NK-92 treated with Interleukin-12 subunit alpha and Interleukin-12 subunit beta, amount 100 ng/mL, for 24 hours (cell line): ENCODE measurements at places on chromosomes 16 and 17.

DNA sequence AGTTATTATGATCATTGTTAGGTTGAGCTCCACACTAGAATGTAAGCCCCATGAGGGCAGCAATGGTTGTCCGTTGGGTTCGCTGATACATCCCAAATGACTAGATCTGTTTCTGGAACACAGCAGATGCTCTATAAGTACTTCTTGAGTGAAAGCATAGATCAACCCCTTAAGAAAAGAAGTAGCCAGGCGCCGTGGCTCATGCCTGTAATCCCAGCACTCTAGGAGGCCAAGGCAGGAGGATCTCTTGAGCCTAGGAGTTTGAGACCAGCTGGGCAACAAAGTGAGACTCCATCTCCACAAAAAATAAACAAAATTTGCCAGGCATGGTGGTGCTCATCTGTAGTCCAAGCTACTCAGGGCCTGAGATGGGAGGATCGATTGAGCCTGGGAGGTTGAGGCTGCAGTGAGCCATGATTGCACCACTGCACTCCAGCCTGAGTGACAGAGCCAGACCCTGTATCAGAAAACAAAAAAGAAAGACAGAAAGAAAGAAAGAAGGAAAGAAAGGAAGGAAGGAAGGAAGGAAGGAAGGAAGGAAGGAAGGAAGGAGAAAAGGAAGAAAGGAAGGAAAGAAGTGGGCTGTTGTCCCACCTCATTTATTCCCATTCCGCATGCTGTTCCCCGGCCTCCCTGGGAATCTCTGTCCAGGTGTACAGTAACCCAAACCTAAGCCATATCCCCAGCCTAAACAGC lies 54.4 kb upstream of the RPL38 start:
- no peak for DNase-seq

DNA sequence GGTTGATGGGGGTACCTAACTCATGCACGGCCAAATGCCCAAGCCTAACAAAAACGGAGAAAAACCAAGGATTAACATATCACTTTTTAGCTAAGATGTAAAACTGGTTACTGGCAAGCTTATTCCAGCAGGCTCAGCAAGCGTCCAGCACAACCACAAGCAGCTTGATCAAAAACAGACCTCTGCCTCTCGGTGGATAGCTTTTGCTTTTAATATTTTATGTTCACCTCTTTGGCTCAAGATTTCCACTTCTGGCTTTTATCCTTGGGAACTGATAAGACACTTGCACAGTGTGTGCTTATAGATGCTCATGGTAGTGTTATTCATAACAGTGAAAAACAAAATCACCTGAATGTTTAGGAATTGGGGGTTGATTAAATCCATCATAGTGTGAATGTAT lies 206.9 kb upstream of the CACNG5 start:
- DNase-seq: no peak

- no peak for DNase-seq
Observed at GRCh38 chr16:22327446-22327775, 30.2 kb downstream of the POLR3E start.

- no peak for DNase-seq
Observed at GRCh38 chr16:845351-845745, 44.8 kb upstream of the GNG13 start.

DNA sequence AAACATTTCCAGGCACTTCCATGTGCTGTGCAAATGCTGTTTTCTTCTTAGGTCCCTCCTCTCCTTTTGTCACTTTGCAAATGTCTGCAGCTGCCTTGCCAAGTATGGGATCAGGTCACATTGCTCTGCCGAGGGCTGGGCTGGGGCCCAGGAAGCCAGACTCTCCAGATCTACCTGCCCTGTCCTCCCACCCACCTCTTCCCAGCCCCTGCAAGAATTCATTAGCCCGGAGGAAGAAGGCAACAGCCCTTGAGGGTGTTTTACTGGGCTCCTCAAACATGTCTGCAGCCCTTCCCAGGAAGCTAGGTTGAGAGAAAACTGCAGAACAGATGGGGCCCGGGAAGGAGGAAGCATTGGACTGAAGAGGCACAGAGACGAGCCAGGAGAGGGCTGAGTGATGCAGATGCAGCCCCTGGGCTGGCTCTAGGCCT lies 47.1 kb downstream of the WSB1 start:
- no peak for DNase-seq

DNA sequence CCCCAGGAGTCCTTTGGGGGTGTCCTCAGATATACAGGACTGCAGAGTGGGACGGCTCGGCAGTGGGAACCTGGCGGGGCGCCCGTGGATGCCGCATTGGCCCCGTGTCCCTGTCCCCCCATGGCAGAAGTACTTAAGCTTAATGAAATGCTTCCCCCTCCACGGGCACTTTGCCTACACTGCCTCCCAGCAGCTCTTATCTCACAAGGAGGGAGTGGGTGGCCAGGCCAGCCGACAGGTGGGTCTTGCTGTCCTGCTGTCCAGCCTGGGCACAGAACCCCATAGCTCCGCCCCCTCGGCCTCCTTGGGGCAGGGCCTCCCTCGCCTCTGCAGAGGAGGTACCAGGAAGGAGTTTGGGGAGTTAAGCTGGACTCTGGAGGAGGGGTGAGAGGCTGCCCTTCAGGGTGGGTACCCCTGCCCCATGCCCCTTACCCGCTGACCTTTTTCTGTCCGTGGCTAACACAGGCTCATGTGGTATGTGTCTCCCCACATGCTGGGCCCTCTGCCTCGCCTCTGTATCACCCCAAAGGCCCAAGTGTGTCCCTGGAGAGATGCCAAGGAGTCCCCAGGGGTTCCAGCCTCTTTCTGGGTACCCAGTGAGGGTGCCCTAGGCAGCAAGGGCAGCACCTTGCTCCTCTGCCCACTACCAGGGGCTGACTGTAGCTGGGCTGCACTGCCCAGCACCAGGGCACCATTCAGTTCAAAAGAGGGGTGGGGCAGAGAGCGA lies 8.7 kb downstream of the THRA start:
- no peak for DNase-seq

GRCh38 chr17:549177-550040 lies 165.2 kb downstream of the VPS53 start:
- no peak for DNase-seq

DNA sequence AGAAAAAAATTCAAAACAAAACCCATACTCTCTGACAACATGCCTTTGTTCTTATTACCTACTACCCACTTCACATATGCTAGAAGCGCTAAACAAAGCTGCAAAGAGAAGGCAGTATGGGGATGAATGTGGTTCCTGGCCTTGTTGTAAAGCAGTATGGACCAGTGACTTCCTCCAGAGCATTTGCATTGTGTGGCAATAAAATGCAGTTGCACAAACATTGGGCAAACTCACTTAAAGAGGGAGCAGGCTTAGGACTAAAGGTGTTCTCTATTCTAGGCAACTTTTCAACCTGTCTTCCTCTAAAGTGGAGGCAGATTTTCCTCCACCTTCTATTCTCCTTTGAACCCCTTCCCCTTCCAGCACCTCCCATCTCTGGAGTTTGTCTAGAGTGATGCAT lies 17.1 kb downstream of the TMIGD1 start:
- DNase-seq: no peak

DNA sequence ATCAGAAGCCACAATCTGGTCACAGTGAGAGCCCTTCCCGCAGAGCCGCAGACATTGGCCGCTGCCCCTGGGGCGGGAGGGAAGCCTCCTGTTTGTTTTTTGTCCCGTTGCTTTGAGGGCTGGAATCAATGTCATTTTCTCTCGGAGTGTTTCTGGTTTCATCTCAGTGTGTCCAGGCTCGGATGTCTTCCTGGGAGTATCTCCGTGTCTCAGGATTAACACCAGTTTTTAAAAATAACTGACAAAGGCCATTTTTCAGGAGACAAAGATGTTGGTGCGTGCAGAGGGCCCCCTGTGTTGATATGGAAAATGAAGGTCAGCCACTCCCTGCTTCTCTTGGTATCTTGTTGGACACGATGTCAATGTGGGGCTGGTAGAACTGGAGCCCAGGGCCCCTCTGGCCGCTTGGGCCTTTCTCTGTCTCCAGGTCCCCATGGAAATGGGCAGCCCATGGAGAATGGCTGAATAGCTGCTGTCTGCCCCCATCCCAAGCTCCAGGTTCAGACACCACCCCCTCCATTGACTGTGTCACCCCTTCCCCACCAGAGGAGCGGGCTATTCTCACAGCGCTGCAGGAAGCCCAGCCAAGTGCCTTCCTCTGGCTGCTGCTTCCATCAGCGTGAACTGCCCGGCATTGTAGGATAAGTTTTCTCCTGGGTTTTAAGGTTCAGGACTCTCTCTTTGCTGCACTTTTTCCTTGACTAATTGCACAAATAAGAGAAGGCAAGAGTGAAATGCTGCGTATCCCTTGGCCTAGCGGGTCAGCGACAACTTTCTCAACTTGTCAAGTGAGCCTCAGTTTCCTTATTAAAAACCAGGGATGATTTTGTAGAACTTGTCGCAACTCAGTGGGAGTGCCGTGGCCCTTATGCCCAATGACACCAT lies 72.2 kb upstream of the METTL9 start:
- no peak for DNase-seq

DNA sequence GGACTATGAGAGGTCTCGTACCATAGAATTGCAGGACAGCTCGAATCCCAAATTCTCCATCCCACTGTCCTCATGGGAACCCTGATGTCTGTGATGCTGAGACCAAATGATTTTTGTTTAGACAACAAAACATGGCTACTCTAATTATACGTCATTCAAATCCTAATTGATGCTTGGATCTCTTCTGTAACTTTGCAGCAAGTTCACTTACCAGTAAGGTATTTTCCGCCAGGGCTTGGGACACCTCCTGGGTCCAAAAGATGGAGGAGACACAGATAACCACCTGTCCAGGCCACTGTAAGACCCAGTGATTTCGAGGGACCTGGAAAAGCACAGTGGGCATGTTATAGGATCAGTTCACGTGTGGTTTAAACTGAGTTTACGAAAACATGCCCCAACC lies 92.8 kb downstream of the DNAH3 start:
- no peak for DNase-seq

DNA sequence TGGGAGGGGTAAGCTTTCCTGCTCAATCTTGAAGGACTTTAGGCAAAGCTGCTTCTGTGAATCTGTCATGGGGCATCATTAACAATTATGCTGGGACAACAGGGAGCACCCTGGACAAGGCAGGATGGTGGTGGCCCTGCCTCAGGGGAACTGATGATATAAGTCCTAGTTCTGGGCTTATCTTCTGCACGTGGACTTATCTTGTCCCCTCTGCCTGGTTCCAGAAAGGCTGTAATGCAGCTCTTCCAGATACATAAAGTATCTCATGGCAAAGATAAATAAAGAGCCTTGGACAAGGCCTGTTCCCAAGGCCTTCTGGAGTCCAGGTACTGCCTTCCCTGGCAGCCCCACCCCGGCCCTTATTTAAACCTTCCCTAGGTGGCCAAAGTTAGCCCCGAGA lies 6.0 kb upstream of the ZNF385C start:
- no peak for DNase-seq

- DNase-seq: no peak
Observed at GRCh38 chr16:89033304-89033703, 56.3 kb upstream of the CBFA2T3 start.

- no peak for DNase-seq
Observed at GRCh38 chr17:9615486-9615885, 29.8 kb upstream of the USP43 start.

GRCh38 chr17:77345260-77345910 lies 204.6 kb downstream of the SEC14L1 start:
- no peak for DNase-seq

DNA sequence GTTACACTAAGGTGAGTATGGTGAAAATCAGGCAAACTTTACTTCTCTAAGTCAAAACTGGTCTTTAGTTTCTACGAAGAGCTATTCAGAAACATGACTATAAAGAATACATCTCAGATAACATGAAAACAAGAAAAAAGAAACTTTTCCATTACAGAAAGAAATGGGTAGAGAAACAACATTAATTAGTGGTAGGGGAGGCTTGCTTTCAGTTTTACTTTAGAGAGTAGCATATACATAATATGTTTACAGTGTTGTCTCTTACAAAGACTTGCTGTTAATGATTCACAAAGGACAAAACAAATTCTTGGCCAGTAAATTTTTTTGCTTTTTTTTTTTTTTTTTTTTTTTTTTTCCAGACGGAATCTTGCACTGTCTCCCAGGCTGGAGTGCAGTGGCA lies 34.2 kb downstream of the CRLF3 start:
- no peak for DNase-seq

GRCh38 chr16:80875616-80876015 lies 71.2 kb upstream of the CDYL2 start:
- DNase-seq: no peak

GRCh38 chr17:81487487-81488275 lies 24.9 kb downstream of the ACTG1 start:
- peak; percentile 65 for DNase-seq

- DNase-seq: peak; percentile 16
Observed at GRCh38 chr16:27154705-27155521, 48.4 kb upstream of the KDM8 start.

GRCh38 chr17:8072341-8072728 lies 15.2 kb downstream of the ALOX12B start:
- DNase-seq: no peak

DNA sequence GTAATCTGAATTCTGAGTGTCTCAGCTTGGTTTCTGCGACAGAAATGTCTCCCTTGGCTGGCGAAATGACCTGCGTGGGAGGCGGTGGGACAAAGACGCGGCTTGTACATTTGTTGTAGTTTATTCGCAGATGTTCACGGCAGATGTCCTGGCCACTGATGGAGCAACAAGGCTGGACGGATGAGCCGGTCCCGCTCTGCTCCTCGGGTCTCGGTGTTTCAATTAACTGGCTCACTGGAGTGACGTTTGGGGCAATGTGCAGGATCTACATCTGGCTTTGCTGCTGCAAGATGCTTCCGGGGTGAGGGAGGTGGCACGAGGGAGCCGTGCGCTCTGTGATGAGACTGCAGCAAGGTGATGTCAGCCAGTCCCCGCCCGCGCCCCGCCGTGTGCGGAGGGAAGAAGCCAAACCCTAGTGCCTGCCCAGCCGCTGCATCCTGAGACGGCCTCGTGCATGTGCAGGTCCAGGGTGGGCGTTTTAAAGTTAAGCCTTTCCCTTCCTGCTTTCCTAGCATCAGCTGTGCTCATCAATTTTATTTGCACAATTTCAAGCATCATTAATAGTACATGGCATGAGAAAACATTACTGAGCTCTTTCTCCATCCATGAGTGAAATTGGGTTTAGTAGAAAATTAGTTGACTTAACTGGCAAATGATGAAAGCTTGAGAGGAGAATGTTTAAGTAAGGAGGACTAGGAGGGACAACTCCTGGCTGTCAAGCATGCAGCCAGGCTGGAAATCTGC lies 44.4 kb downstream of the MGAT5B start:
- DNase-seq: no peak

DNA sequence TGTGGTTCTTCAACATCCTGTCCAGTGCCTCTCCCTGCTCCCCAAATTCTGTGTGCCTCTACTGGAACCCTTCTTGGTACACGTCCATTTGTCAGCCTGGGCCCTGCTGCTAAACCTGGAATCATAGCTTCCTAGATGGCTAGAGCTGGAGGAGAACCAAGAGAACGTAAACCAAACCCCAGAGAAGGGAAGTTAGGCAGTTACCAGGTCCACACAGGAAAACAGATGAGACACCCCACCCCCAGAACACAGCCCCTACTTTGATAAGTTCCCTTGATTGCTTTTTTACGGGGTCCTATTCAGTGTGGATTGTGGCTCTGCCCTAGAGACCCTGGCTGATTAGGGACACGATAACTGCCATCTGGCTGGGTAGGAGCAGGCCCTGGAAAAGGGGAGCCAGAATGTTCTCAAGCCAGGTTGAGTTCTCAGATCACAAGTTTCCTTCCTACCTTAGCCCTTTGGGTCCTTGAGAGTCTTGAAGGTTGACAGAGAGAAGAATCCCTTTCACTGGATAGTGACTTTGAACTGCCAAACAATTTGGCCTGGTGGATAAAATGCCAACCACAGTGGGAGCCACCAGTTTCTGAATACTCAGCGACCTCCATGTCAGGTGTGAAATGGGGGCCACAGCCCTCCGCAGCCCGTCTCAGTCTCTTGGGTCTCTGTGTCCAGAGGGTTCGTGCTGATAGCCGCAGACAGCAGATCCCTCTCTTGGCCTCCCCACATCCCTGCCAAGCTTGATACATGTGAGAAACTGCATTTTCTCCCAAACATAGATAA lies 7.9 kb downstream of the TBX4 start:
- DNase-seq: no peak
